ENCODE measurements at places on chromosomes 12 and 14.

- H3K27ac ChIP-seq, result no peak overlapping the region
- no peaks in the 10 kb centered on the region for H3K27me3 ChIP-seq
- H3K4me3 ChIP-seq, result no peak overlapping the region
- H3K36me3 ChIP-seq, result peaks cover 1% of the 10 kb centered on the region
Observed at GRCh38 chr12:123056709-123057108, 76.2 kb downstream of the ARL6IP4 start.

DNA sequence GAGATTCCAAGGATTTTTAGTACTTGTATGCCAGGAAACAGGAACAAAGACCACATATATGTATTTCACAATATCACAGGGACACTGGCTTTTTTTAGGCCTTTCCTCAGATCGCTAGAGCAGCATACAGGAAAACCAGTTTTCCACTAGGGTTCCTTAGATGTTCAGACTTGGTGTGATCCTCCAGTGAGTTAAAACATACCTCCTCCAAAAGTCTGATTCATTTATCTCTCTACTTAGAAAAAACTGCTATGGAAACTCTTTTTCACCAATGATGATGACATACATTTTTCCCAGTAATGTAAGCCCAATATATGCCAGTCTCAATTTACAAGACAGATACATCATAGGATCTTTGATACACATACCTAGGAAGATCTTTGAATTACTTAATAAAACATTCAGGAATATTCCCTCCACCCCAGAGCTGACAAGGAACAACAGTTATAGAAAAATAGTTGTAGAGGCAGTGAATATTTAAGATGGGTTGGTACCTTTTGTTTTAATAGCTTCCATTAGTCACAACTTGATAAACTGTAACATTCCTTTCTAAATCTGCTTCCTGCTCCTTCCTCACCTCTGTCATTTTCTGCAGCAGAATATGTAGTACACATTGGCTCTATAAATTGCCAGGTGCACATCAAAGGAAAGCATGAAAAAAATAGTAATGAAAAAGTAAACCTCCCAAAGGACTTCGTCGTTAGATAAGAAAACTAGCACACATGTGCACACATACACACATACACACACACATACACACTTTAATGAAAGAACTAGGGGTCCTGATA lies 27.5 kb downstream of the BCAT1 start:
- peaks cover 4% of the 10 kb centered on the region for H3K36me3 ChIP-seq
- no peak for DNase-seq
- no peak overlapping the region for H3K4me3 ChIP-seq
- H3K4me1 ChIP-seq, result peaks cover 36% of the 10 kb centered on the region
- H3K27me3 ChIP-seq, result no peaks in the 10 kb centered on the region

DNA sequence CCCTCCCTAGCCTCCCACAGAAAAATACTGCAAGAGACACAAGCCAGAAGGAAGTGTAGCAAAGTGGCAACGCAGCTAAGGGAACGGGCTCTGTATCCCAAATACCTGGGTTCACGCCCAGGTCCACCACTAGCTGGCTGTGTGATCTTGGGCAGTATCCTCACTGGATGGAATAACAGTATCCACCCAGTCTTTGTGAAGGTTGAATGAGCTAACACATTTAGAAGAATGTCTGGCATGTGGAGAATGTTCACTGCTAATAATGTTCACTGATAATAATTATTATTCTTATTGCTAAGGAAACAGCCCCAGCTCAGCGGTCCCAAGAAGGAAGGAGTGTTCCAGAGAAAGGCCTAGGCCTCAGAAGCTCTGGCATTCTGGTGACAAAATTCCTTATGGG lies 70.9 kb downstream of the VWF start:
- no peaks in the 10 kb centered on the region for H3K36me3 ChIP-seq
- no peak overlapping the region for H3K27ac ChIP-seq
- H3K4me1 ChIP-seq, result no peaks in the 10 kb centered on the region
- H3K27me3 ChIP-seq, result peaks cover 44% of the 10 kb centered on the region
- no peak for DNase-seq

GRCh38 chr12:83198291-83199015 lies 511.7 kb downstream of the TMTC2 start:
- H3K27me3 ChIP-seq, result no peaks in the 10 kb centered on the region
- no peaks in the 10 kb centered on the region for H3K36me3 ChIP-seq
- DNase-seq, result no peak
- no peak overlapping the region for H3K27ac ChIP-seq

- H3K36me3 ChIP-seq, result no peaks in the 10 kb centered on the region
- no peak for DNase-seq
- H3K27ac ChIP-seq, result no peak overlapping the region
- H3K27me3 ChIP-seq, result no peaks in the 10 kb centered on the region
- H3K4me1 ChIP-seq, result peaks cover 2% of the 10 kb centered on the region
Observed at GRCh38 chr14:34356264-34356654, 105.8 kb downstream of the SPTSSA start.
